ENCODE measurements at places on chromosomes 5 and 9. TPM values are rescaled to one million over a fixed set of nuclear protein-coding genes. Genes with fewer than 3 reads are reported as not detected.

TBC1D2 gene
- 20.9 TPM for total RNA-seq

RABL6 gene
- 112 TPM for total RNA-seq

ARHGEF28 gene
- 44.1 TPM for total RNA-seq

SEMA4D gene
- total RNA-seq = 32.3 TPM

SPINK13 gene
- not detected for total RNA-seq

KCNN2 gene
- total RNA-seq = 15.4 TPM

DRD1 gene
- 0.17 TPM for total RNA-seq

EPB41L4B gene
- 29.1 TPM for total RNA-seq

SKIC3 gene
- 83.4 TPM for total RNA-seq

OR13C8 gene
- not detected for total RNA-seq

LHX3 gene
- total RNA-seq = 0.10 TPM

DOCK2 gene
- total RNA-seq = 0.82 TPM

SAXO1 gene
- 0.48 TPM for total RNA-seq

ZBED3 gene
- 15.4 TPM for total RNA-seq

PCDHA12 gene
- 10.2 TPM for total RNA-seq

GLRA1 gene
- 0.39 TPM for total RNA-seq

WDR38 gene
- total RNA-seq = not detected

IQGAP2 gene
- 24.7 TPM for total RNA-seq

GRIN3A gene
- 5.3 TPM for total RNA-seq

PCDHB15 gene
- 3.3 TPM for total RNA-seq

WNK2 gene
- 75.5 TPM for total RNA-seq

C9orf50 gene
- not detected for total RNA-seq

VPS13A gene
- total RNA-seq = 41.3 TPM

IL31RA gene
- total RNA-seq = not detected

SLC34A3 gene
- total RNA-seq = 0.81 TPM

JAK2 gene
- total RNA-seq = 8.4 TPM

TMEM215 gene
- total RNA-seq = 0.27 TPM

LCN6 gene
- total RNA-seq = not detected

All from type B pancreatic cell (in vitro differentiated cells).